ENCODE measurements at places on chromosomes 1 and 21.
A peak's percentile ranks its signal among the peaks of the same experiment; 100 is the strongest.

GRCh38 chr1:13817906-13818305, 117.9 kb downstream of the PRDM2 start:
- DNase-seq: no peak

DNA sequence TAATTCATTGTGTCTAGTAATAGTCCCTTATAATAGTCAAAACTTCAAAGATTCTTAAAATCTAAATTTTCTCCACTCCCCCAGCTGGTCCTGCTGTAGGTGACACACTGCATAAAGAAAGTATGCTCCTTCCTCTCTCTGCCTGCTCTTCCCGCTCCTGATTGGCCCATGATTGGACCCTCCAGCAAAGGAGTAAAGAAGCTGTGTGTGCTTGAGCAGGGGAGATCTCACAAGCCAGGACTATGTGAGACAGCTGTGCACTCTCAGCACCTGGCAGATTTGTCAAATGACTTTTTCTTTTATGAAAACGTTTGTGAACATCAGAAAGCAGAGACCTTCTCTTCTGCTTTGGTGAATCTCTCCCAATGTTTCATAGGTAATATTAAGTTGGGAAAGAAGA, 274.8 kb upstream of the LYPLAL1 start:
- DNase-seq: no peak

- peak; percentile 91 for DNase-seq
Observed at GRCh38 chr1:26833432-26834405, 7.2 kb downstream of the ZDHHC18 start.

DNA sequence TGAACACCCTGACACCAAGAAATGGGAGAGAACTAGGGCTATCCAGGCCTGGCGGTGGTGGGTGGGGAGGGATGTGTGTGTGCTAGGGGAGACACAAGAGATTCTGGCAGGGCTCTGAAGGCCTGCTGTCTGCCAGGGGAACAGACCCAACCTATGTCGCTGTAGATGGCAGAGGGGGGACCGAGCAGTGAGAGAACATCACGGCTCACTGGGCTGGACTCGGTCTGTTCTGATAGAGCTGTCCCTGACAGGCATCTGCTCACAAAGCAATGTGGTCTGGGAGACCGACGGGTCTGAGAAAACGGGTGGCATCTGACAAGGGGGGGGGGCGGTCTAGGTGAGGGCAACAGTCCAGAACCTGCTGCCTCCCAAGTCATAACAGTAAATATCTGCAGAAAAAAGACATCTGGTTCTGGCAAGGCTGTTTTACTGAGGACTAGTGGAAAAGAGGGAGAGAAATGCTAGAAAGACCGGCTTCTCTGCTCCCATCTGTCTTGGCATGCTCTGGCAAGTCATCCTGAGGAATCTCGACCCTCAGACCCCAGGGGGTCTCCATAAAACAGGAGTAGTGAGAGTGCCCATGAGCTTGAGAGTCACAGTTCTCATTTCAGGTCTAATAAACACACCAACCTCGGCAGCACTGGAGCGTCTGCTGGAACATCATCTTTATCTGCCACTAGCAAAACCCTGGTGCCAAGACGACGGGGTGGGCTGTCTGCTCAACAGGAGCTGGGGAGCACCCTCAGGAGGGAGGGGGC, 36.5 kb downstream of the SLC66A1 start:
- DNase-seq: no peak

DNA sequence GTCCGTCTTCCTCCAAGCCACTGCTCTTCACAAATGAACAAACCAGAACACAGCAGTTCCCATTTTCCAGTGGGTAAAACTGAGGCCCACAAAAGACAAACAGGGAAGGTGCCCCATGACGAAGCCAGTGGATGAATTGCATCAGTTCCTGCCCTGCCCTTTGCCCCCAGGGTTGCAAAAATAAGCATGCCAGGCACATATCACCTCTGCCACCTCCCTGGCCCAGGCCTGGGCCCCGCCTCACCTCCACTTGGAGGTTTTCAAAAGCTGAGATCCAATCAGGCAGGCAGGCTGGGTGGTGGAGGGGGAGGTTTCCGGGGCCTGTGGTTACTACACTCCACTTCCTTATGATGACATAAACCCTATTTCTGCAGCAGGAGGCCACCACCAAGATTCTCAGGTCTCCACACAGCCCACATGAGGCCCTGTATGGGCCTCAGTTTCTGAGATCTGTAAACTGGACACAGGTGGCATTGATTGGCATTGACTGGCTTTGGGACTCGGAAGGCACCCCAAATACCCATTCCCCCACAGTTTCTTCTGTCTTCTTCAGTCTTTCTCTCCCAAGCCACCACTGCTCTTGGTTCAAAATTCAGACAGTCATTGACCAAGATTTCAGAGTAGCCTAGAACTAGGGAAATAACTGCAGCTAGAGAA, 4.1 kb downstream of the KIF21B start:
- DNase-seq: peak; percentile 89

DNA sequence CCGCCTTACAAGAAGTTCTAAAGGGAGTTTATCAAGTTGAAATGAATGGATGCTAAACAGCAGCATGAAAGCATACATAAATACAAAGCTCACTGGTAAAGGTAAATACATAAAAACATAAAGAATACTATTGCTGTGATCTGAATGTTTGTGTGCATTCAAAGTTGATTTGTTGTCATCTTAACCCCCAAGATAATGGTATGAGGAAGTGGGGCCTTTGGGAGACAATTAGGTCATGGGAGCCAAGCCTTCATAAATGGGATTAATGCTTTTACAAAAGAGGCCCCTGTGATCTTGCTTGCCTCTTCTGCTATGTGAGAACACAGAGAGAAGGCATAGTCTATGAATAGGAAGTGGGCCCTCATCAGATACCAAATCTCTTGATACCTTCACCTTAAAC, 209.0 kb upstream of the SAMSN1 start:
- no peak for DNase-seq

- DNase-seq: no peak
Observed at GRCh38 chr1:41622402-41622801, 137.9 kb upstream of the EDN2 start.

DNA sequence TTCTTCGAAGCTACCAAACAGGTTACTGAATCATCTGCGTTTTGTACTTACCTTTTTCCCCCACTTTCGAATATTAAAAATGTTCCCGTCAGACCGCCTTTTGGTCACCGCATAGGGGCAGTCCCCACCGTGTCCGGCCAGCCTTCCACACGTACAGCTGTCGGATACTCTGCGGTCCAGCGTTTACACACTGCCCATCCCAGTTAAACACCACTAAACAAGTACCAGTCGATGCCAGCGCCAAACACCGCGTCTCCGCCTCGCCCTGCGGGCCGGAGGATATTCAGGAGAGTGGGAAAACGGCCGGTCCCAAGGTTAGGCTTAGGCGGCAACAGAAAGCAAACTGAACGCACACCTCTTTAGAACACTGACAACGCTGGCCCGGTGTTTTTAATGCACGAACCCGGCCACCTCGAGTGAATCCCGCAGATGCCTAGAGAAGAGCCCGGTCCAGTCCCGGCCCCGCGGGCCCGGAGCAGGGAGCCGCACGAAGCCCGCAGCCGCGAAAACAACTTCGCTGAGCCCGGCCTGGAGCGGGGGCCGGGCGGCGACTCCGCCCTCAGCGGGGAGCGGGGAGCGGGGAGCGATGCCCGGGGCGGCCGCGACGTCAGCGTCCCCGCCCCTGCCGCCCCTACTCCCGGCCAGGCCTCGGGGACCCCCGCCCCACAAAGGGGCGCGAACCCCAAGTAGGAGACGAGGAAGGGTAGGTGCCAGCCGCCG, 730 bp upstream of the PHF13 start:
- DNase-seq: no peak

DNA sequence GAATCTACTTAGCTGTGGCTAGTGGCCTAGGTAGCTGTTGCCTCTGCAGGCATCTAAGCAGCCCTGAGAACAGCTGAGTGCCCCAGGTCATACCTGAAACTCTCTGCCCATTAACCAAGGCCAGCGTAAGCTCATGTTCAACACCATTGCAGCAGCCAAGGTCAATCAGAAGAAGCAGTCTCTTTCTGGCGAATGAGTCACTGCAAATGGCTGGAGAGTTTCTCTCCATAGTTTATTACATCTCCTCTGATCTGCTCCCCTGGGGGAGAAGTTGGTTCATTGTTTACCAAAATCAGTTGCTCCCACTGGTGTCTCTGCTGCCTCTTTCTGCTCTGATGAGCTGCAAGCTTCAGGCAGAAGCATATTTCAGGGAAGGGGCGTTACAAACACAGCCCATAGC, 6.9 kb upstream of the BCL9 start:
- DNase-seq: no peak

- DNase-seq: no peak
Observed at GRCh38 chr1:163054181-163054591, 15.0 kb upstream of the RGS4 start.

- DNase-seq: no peak
Observed at GRCh38 chr1:96236156-96236739, 485.3 kb upstream of the PTBP2 start.

DNA sequence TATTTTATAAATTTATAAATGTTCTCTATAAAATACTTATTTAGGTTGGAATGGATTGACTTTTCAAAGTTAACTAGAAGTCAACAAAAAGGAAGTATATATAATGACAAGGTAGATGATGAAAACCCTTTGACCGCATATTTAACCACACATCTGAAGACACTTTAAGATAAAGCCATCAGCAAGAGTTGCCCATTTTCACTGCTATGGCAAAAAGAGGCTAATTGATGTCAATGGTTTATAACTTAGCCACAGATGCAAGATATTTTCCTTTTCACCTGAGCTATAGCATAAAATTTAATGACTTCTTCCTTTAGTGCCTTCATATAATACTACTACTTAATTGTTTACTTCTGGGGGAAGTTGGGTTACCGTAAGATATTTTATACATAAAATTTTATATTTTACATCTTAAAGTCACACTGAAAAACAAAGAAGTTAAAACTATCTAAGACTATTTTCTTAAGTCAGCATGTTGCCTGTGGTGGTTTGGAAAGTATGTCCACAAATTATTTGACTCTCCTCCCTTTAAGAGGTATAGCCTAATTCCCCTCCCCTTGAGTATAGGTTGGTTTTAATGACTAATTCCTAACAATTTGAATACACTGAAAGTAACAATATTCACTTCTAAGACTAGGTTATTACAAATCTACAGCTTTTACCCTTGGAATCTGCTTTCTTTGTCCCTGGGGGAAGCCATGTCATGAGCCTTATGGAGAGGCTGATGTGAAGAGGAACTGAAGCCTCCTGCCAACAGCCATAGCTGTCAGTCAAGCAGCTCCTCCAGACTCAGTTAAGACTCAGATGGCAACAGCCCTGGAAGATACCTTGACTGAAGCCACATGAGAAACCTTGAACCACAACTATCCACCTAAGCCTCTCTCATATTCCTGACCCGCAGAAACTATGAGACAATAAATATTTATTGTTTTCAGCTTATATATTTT, 40.3 kb upstream of the LRRC8B start:
- DNase-seq: no peak

GRCh38 chr1:184423649-184424048, 36.8 kb downstream of the C1orf21 start:
- DNase-seq: no peak

- DNase-seq: no peak
Observed at GRCh38 chr1:9400425-9401079, 107.9 kb downstream of the SPSB1 start.

DNA sequence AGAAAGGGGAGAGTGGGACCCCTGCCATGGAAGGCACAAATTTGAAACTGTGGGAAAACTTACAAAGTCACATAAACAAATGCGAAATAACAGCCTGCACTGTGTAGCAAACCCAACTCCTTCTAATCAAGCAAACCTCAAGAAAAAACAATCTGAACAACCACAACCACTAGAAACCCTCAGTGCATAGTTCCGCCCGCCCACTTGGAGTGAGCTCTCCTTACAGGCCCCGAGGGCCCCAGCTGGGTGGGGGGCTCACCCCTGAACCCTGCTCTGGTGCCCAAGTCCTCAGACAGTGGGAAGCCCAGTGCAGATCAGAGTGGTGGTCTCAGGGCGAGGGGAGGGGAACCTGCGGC, 931 bp upstream of the MXRA8 start:
- no peak for DNase-seq

GRCh38 chr21:38774586-38775285, 31.0 kb upstream of the ETS2 start:
- DNase-seq: no peak
